ENCODE measurements at places on chromosomes 16 and 17. TPM values are rescaled to one million over a fixed set of nuclear protein-coding genes. Genes with fewer than 3 reads are reported as not detected.

The HYDIN gene
- polyA plus RNA-seq, result 2.2 TPM

The ACSM2B gene
- polyA plus RNA-seq, result not detected

The KRTAP3-2 gene
- polyA plus RNA-seq, result not detected

The LAT gene
- 6.4 TPM for polyA plus RNA-seq

The RTN4RL1 gene
- polyA plus RNA-seq, result 8.1 TPM

The HSD17B2 gene
- polyA plus RNA-seq, result not detected

The ADGRG1 gene
- 86.8 TPM for polyA plus RNA-seq

The ERI2 gene
- polyA plus RNA-seq, result 46.9 TPM

The ZACN gene
- not detected for polyA plus RNA-seq

The COQ7 gene
- polyA plus RNA-seq, result 38.5 TPM

The MYH2 gene
- polyA plus RNA-seq, result 0.04 TPM

The PRR15L gene
- polyA plus RNA-seq, result not detected

The YBX2 gene
- polyA plus RNA-seq, result 2.1 TPM

The MYH13 gene
- polyA plus RNA-seq, result 0.05 TPM

The TP53TG3C gene
- not detected for polyA plus RNA-seq

The TNFRSF17 gene
- not detected for polyA plus RNA-seq

The PRAC1 gene
- polyA plus RNA-seq, result not detected

The ADAP2 gene
- polyA plus RNA-seq, result 1.1 TPM

The CTRL gene
- 3.2 TPM for polyA plus RNA-seq

The ST6GALNAC1 gene
- polyA plus RNA-seq, result not detected

The ST6GALNAC2 gene
- not detected for polyA plus RNA-seq
